Foreskin fibroblast (primary cell): ENCODE measurements at places on chromosomes 2 and 18.

- no peak for DNase-seq
These were observed 1.4 kb downstream of the CYRIA start for GRCh38 chr2:16664052-16664731.

GRCh38 chr2:221675201-221675908 lies 103.3 kb upstream of the EPHA4 start:
- DNase-seq = no peak

DNA sequence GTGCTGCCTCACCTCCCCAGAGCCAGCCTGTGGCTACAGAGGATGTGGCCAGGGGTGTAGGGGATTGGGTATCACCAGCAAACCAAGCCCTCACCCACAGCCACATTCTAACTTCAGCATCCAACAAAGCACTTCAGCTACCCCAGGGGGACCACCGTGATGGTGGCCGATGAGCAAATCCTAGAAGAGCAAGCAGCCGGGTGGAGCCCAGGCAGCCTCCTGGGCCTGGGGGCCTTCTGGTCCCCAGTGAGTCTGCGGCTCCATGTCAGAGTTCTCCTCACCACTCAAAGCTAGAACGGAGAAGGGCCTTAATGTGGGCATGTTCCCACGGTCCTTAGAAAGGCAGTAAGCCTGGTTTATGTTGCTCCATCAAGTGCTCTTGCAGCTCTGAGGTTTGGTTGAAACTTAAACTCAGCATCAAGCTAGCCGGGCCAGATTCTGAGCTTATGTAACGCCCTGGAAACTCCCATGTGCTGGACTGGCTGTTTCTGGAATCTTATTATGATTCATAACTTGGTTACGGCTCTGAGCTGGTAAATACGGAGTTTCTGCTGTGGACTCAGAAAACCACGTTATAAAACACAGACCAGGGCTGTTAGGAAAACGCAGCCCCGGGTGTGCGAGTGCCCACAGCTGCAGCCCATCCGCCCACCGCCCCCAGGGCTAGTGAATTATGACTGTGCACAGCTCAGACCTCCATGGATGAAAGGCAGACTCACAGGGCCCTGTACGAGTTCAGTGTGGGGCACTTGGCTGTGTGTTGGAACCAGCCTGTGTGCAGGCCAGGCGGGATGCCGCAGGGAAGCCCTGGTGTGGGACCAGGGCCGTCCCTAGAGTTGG lies 99.8 kb downstream of the SEPTIN10 start:
- peak; percentile 72 for DNase-seq

GRCh38 chr2:239905884-239906654 lies 119.1 kb downstream of the NDUFA10 start:
- no peak for DNase-seq

- DNase-seq = no peak
These were observed 1.4 kb upstream of the SP5 start for GRCh38 chr2:170713543-170714380.

GRCh38 chr2:120879431-120880295 lies 144.0 kb downstream of the GLI2 start:
- no peak for DNase-seq

GRCh38 chr18:67511840-67512239 lies 4.7 kb downstream of the DSEL start:
- no peak for DNase-seq

GRCh38 chr2:152629202-152629601 lies 88.1 kb downstream of the PRPF40A start:
- no peak for DNase-seq

- no peak for DNase-seq
These were observed 214.4 kb downstream of the FHOD3 start for GRCh38 chr18:36511791-36512352.

GRCh38 chr18:74994502-74995418 lies 214.2 kb downstream of the PTGR3 start:
- no peak for DNase-seq

DNA sequence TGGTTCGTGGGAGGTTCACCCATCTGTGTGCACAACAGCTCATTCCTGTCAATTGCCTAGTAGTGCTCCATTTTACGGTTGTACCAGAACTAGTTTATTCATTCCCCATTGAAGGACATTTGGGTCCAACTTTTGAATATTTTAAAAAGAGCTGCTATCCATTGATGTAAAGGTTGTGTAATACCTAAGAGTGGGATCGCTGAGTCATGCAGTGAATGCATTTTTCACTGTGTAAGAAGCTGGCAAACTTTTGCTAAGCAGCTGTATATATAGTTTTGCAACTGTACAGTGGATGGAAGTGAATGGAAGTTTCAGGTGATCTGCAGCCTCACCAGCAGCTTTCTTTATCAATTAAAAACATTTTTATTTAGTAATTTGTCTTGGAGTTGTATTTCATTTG lies 104.5 kb downstream of the DCDC2C start:
- no peak for DNase-seq

DNA sequence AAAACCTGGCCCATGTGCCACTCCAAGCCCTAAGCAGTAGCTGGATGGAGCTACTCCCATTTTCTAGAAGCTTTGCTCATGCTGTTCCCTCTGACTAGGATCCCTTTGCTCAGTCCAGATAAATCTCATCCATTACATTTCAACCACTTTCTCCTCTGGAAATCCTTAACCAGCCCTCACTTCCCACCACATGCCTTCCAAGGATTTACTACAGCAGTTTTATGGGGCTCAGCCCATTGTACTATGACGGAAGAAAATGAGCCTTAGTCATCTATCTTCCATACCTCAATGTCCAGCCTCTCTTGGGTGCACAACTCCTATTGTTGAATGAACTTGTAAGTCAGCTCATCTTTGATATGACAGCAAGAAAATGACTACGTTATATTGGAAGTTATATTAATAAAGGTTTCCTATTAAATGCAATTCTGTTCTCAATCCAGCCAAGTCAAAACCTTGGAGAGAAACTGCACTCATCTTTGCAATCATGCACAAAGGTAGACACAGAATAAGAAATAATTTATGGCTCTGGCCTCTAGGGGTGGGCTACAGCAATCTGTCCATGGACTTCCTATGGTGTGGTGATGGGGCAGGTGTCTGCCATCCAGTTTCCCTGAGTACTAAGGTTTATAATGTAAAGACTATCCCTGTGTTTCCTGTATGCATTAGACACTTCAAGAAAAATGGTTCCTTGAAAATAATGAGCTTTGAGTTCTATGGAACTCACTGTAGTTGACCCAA lies 3.4 kb downstream of the B4GALT6 start:
- DNase-seq = no peak

DNA sequence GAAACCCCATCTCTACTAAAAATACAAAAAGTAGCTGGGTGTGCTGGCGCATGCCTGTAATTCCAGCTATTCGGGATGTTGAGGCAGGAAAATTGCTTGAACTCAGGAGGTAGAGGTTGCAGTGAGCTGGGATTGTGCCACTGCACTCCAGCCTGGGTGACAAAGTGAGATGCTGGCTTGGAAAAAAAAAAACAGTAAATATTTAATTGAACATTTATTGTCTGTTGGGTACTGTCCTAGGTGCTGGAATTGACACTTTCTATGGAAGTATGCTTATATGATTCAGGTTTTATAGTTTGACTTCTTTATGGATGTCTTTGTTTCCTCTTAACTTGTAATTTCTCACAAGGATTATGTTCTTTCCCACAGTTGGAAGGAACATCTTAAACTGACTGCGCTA lies 633.1 kb upstream of the SETBP1 start:
- no peak for DNase-seq

GRCh38 chr2:64537991-64538390 lies 13.9 kb downstream of the AFTPH start:
- DNase-seq = no peak

DNA sequence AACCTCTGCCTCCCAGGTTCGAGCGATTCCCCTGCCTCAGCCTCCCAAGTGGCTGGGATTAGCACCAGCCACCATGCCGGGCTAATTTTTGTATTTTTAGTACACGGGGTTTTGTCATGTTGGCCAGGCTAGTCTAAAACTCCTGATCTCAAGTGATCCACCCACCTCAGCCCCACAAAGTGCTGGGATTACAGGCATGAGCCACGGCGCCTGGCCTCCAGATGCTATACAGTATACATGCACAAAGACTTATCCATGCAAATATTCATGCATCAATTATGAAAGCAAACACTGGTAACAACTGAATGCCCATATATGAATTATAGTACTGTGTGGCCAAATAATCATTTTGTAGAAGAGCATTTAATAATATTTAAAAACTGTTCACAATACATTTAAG lies 36.0 kb upstream of the SOS1 start:
- peak; percentile 16 for DNase-seq

DNA sequence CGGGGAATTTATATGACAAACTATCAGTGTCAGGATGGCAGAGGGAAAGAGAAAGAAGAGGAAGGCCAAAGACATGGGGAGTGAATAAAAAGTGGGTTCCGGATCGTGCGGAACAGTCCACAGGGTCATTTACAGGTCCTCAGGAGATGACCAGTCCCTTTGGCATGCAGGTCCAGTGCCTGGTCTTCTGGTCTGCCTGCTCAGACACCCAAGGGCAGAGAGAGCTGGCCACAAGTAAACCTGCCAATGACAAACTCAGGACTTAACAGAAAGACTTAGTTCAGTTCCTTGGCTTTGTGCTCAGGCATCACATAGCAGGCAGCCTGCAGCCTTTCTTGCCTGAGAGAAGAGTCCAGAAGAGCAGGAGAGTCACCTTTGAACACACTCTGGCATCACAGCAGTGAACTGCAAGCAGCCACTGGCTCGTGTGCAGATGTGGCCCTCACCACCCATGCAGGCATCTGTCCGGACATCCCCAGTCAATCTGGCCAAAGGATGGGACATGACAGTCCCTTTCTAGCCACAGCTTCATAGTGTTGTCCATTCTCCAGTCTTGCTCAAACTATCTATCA lies 14.0 kb downstream of the TMEM127 start:
- peak; percentile 92 for DNase-seq

DNA sequence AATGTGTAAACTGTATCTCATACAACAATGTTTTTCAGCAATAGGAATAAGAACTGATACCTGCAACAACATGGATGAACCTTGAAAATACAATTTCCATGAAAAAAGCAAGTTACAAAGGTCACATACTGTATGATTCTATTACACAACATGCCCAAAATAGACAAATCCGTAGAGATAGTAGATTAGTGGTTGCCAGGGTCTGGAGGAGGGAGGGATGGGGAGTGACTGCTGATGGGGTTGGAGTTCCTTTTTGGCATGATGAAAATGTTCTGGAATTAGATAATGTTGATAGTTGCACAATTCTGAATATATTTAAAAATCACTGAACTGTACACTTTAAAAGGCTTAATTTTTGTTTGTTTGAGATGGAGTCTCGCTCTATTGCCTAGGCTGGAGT lies 33.8 kb downstream of the UBXN4 start:
- DNase-seq = no peak
